ENCODE measurements at places on chromosomes 5 and 9.

DNA sequence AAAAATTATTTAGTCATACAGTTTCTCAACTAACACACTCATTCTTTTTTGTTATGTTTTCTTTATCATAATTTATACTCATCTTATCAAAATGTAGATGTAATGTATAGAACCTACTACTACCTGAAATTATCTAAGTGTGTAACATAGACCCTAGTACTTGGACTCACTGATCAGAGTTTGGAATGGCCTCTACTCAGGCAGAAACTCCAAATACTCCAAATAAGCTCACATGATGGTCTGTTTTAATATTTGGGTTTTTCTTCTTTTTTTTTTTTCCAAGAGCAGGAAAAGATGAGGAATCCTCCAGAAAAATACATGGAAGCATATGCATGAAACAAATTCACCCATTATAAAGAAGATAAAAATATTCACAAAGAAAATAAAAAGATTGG is 126.3 kb downstream of the PDE4D start:
- no peak for DNase-seq

DNA sequence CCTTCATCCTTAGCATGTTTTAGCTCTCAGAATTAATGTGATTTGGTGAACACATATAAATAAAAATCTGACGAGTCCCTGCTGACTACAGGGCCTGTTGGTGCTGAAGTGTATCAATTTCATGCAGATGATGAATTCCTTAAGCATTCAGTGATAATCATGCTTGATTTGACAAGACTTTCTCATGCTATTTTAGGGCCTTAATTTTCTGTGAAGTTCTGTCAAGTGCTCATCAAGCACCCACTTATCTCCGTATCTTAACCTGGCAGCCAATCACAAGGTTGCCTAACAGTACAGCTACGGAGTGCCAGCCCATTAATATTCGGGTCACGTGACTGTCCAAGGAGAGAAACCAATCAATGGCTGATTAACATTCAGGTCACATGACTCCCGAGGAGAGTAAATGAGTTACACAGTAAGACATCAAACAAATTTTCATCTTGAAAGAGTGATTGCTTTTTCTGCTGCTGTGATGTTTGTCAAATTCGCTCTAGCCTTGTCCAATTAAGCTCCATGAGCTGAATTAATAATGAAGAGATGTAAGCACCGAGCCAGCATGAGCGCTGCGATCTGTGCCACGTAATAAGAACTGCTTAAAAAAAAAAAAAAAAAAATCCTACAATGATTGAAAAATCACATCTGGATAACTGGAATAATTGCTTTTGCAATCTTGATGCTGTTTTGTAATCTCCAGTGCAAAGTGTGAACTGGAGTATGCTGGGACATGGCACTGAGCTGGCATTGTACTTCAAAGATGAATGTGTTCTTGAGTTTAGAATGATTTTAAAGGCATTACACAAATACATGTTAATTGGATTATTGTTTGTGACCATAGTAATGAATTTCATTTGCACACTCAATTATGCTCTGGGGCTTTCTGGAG is 104.3 kb upstream of the SPATA31D4 start:
- DNase-seq: no peak

- no peak for DNase-seq
Observed at GRCh38 chr9:86163503-86163902, 64.1 kb upstream of the GOLM1 start.

GRCh38 chr5:68255305-68256120 is 40.0 kb downstream of the PIK3R1 start:
- no peak for DNase-seq

- no peak for DNase-seq
Observed at GRCh38 chr5:45162974-45163373, 354.2 kb downstream of the MRPS30 start.
